CD4-positive, alpha-beta T cell treated with Interleukin-1 beta for 1 hour (primary cell): ENCODE measurements at places on chromosomes 1 and 21.

DNA sequence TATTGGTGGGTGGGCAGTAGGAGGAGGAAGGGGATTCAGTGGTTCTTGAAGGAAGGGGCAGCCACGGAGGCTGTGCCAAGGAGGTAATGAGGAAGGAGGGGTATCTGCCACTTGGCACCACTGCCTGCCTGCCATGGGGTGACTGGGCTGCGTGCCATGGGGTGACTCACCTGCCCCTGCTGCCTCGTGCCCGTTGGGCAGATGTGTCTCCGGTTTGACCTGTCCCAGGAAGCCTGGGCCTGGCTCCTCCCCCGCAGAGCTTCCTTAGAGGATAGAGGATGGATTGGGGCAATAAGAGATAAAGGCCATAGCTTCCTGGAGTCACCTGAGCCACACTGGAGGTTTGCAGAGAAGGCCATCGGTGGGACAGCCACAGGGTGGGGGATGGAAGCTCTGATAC lies 1.7 kb downstream of the PADI3 start:
- DNase-seq: peak; percentile 50

GRCh38 chr1:7962636-7963377 lies 1.3 kb downstream of the PARK7 start:
- DNase-seq: no peak

- DNase-seq: no peak
Observed at GRCh38 chr21:43965911-43966585, 46.1 kb upstream of the TRAPPC10 start.

- no peak for DNase-seq
Observed at GRCh38 chr1:4331767-4332163, 322.6 kb upstream of the AJAP1 start.

- no peak for DNase-seq
Observed at GRCh38 chr1:30732277-30732996, 9.1 kb upstream of the MATN1 start.

- DNase-seq: no peak
Observed at GRCh38 chr21:28311411-28312190, 681.1 kb downstream of the LTN1 start.

GRCh38 chr1:92956254-92957029 lies 4.8 kb downstream of the DIPK1A start:
- no peak for DNase-seq
